Osteocyte (in vitro differentiated cells): ENCODE measurements at places on chromosomes 7 and 10. TPM values are rescaled to one million over a fixed set of nuclear protein-coding genes. Genes with fewer than 3 reads are reported as not detected.

PRF1 gene
- not detected in 2 replicates for total RNA-seq

PTPRE gene
- total RNA-seq: 1.2 and 1.3 TPM in 2 replicates

RADIL gene
- 2.1 and 3.4 TPM in 2 replicates for total RNA-seq

STAG3 gene
- total RNA-seq: 1.0 and 1.5 TPM in 2 replicates

PRPS1L1 gene
- total RNA-seq: not detected in 2 replicates

MSMB gene
- total RNA-seq: not detected in 2 replicates
